ENCODE measurements at places on chromosomes 7 and 10.
A peak's percentile ranks its signal among the peaks of the same experiment; 100 is the strongest.

- DNase-seq = no peak
These were observed 63.0 kb downstream of the CCDC71L start for GRCh38 chr7:106597751-106598546.

GRCh38 chr10:133336577-133337369, at the start of gene CALY:
TSS of gene CALY (minus strand) at chr10:133336896. CDS start at chr10:133328989, 7,907 bp downstream.
- DNase-seq = no peak

GRCh38 chr7:18320422-18320821, 175.1 kb upstream of the HDAC9 start:
- peak; percentile 8 for DNase-seq

DNA sequence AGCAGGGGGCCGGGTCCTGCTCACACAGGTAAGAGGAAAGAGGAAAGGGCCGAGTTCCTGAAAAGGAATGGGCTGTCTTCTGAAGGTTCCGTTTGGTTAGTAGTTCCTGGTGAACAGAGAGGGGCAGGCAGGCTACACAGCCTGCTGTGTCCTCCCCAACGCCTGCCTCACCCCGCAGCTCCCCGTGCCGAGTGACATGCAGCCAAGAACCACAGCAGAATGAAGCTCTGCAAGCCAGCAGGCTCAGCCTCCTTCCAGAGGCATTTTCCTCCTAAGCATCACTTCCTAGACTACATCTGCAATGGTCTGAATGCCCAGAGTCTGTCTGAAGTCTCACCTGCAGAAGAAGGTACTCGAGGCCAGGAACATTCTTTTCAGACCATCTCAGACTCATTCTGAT, 202.4 kb upstream of the TCERG1L start:
- no peak for DNase-seq

DNA sequence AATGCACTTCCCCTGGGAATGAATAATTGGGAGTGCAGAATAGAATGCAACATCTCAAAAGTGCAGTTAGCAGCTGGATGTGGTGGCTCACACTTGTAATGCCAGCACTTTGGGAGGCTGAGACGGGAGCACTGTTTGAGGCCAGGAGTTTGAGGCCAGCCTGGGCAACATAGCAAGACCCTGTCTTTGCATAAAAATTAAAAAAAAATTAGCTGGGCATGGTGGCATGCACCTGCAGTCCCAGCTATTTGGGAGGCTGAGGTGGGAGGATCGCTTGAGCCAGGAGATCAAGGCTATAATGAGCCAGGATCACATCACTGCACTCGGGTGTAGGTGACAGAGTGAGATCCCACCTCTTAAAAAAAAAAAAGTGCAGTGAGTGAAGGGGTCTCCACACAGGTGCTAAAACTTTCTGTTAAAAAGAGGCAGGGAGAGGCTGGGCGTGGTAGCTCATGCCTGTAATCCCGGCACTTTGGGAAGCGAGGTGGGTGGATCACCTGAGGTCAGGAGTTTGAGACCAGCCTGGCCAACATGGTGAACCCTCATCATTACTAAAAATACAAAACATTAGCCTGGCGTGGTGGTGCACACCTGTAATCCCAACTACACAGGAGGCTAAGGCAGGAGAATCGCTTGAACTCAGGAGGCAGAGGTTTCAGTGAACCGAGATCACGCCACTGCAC, 13.5 kb upstream of the ZMIZ1 start:
- no peak for DNase-seq

- peak; percentile 54 for DNase-seq
These were observed 851.0 kb upstream of the PHF14 start for GRCh38 chr7:10122551-10123100.

GRCh38 chr10:112182784-112183328, 709 bp downstream of the GPAM start:
- no peak for DNase-seq

GRCh38 chr7:157827045-157827862, 490.4 kb downstream of the DNAJB6 start:
- no peak for DNase-seq

DNA sequence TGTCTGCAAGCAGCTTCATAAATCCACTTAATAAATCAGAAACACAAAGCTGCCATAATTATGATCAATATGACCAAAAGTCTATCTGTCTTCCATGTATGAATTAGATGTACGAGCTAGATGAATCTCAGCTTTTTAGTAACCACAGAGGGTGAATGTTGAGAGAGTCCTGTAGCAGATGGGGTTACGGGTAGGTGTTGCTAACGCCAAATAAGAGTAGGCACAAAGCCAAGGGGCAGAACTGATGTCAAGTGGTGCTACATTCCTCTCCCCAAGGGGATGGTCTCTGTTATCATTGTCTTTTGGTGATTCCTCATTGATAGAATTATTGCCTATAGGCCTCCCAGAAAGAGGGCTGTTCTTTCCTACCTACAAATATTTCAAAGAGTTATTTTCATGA, 257.8 kb downstream of the PCLO start:
- DNase-seq = no peak

GRCh38 chr7:70134029-70134770, 535.9 kb downstream of the AUTS2 start:
- peak; percentile 24 for DNase-seq

DNA sequence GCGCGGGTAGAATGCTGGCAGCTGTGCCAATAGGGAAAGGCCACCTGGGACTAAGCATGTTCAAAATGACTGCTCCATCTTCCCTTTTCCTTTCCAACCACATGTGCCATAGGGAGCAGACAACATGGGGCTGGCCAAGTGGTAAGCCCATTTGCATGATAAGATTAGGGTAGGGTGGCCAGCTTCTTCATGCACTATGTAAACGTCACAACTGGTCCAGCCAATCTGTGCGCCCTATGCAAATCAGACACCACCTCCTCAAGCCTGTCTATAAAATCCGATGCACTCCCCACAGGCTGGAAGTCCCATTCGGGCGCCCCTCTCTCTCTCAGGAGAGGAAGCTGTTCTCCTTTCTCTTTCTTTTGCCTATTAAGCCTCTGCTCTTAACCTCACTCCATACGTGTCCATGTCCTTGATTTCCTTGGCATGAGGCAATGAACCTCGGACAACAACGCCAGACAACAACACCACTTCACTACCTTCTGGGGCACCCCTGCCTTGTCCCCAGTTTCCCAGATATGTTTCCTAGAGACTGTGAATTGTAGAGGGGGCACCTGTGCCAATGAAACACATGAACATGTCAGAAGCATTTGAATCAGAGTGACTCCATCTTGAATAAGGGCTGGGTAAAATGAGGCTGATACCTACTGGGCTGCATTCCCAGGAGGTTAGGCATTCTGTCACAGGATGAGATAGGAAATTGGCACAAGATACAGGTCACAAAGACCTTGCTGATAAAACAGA, 19.1 kb upstream of the EXOC6 start:
- peak; percentile 37 for DNase-seq

GRCh38 chr10:85643845-85644525, 722.6 kb downstream of the GRID1 start:
- no peak for DNase-seq

DNA sequence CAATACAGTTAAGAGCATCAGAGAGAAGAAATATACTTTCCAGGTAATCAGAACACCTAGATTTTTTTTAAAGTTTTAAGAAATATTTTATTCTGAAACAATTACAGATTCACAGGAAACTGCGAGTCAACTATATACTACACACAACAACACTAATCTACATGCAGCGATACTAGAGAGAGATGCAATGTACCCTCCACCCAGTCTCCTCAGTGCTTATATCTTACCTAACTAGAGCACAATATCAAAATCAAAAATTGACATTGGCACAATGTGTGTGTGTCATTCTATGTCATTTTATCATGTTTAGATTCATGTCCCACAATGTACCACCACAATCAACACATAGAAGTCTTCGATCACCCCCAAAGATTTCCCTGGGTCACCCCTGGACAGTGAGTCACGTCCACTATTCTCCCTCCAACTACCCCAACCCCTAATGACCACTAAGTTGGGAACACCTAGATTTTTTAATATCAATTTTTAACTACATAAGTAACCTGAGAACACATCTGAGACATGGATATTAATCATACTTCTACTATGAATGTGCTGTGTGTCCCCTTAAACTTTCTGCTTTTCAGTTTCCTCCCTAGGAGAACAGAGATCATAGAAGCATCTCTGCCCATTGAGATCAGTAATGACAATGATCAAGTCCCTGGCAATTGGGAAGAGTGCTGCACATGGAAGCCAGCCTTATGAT, 86.5 kb downstream of the GSAP start:
- DNase-seq = no peak

DNA sequence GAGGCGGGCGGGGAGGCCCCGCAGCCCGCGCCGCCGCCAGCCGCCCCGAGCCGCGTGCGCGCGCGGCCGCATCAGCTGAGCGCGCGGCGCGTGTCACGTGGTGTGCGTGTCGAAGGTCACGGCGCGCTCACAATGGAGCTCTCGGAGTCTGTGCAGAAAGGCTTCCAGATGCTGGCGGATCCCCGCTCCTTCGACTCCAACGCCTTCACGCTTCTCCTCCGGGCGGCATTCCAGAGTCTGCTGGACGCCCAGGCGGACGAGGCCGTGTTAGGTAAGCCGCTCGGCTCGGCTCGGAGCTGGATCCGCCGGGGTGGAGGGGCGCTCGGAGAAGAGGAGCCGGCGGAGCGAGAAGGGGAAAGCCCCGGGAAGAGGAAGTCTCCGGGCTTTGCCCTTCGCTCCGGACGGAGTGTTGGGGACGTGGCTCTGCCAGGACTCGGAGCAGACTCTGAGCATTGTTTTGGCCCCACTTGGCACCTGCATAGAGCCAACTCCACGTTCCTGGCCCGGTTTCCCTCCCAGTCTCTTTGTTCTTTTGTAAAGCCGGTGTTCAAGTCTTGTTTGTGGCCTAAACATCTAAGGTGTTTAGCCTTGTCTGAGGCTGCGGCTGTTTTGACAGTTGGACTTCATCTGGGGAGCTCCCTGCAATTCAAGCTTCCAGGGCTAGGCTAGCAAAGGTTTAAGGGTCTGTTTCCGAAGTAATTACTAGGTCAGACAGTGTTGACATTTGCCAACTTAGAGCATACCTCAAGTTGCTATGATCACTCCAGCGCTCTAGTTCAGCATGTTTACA, at the start of gene COMMD3:
COMMD3 (plus strand) TSS at position 103 of the 790 bp plus-strand sequence; CDS start at position 133, 30 bp downstream.
- peak; percentile 77 for DNase-seq

- DNase-seq = no peak
These were observed 42.5 kb downstream of the ABLIM1 start for GRCh38 chr10:114615600-114616007.

DNA sequence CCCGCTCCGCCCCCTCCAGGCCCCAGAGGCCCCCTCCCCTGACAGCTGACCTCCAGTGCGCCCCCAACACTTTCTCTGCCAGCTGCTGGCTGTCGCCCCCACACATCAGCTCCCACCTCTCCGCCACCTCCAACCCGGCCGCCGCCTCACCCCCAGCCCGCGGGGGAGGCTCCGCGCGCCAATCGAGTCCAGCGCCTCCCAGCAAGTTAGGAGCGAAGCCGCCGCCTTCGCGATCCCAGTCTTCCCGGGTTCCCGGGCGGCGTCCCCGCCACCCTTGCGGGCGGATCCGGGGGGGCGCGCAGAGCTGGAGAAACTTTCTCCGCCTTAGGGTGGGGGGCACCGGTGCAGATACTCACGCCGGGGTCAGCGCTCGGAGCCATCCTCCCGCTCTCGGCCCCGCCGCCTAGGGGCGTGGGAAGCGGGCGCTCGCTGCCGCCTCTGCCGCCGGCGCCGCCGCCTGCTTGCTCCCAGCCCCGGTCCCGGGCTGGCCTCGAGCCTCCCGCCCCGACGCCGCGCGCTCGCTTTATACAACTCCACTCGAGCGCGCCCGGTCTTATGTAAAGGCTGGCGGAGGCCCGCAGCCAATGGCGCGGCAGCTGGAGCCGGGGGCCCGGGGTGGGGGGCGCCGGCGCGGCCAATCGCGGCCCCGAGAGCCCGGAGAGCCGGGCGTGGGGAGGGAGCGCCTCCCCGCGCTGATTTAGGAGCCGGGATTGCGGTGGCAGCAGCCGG, at the start of gene CRTAC1:
CRTAC1 (minus strand) TSS at position 529 of the 729 bp plus-strand sequence; CDS start at position 380, 149 bp downstream.
- DNase-seq = peak; percentile 65

- no peak for DNase-seq
These were observed 552.4 kb upstream of the GALNT17 start for GRCh38 chr7:70579397-70580097.

- no peak for DNase-seq
These were observed 161.6 kb upstream of the PRSS1 start for GRCh38 chr7:142587578-142588191.

DNA sequence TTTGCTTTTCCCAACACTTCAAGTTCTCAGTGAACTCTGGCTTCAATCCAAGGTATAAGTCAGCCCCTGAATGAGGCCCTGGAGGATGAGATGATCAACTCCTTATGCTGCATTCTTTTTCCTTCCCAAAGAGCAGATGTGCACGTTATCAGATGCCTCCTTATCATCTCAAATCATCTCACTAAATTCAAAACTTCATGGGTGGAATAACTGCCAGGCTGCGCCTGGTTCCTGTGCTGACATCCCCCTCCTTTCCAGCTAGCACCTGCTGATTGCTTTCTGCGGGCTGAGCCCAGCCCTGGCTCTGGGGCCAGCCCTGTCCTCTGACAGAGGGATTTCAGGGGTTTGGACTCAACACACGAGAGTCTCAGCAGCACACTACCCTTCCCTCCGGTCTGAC, 44.9 kb downstream of the TLL2 start:
- DNase-seq = no peak

- no peak for DNase-seq
These were observed 7.6 kb upstream of the HOXA13 start for GRCh38 chr7:27207348-27207985.

- DNase-seq = no peak
These were observed 2.1 kb downstream of the CADPS2 start for GRCh38 chr7:122884186-122884585.

GRCh38 chr10:28947171-28947570, 269.9 kb downstream of the BAMBI start:
- no peak for DNase-seq

- no peak for DNase-seq
These were observed 1.5 kb downstream of the MKLN1 start for GRCh38 chr7:131329176-131329570.

GRCh38 chr10:59375990-59376389, 13.6 kb upstream of the FAM13C start:
- DNase-seq = no peak

GRCh38 chr10:124366343-124366742, 52.4 kb downstream of the OAT start:
- no peak for DNase-seq

DNA sequence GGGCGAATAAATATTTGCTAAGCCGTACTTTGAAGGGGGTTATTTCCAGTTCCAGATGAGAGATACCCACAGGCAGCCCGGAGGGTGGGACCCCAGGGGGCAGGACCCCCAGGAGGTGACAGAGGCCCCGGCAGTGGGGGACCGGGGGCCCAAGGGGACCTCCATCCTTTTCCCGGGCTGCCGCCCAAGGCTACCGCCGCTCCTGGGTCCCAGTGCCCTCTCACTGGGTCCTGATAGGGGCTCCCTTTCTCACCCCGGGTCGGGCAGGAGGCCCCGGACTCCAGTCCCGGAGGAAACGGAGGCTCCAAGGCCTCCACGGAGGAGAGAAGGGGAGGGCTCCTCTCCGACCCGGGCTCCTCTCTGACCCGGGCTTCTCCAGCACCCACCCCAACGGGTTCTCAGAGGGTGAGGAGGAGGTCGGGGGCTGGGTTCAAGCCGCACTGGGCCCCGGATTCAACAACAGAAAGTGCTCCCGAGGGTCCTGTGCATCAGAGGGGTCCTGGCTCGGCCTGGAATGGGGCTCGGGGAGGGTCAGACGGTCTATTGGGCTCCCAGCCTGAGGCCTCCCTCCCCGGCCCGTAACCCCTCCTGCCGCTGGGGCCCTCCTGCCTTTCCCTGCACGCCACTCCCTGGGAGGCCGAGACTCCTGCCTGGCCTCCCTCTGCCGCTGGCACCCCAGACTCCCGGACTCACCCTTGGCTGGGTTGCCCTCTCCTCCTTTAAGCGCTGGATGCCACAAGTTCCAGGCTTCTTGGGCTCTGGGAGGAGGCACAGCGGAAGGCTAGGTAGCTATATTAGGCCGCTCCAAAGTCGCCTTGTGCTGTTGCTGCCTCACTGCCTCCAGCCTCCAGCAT, 62.5 kb downstream of the ZNF37A start:
- no peak for DNase-seq

GRCh38 chr7:38674513-38674912, 43.3 kb upstream of the AMPH start:
- no peak for DNase-seq

Measured in NCI-H2227 treated with DMSO at 0.1 percent for 48 hours (cell line).